ENCODE measurements at places on chromosomes 7 and 10. TPM values are rescaled to one million over a fixed set of nuclear protein-coding genes. Genes with fewer than 3 reads are reported as not detected.

Gene TRIM50
- total RNA-seq, result not detected

Gene CYP26C1
- 0.14 TPM for total RNA-seq

Gene GNAT3
- not detected for total RNA-seq

Gene NAMPT
- 392 TPM for total RNA-seq

Gene AKR1C1
- 4.3 TPM for total RNA-seq

Gene IPMK
- 5.2 TPM for total RNA-seq

Gene TMEM139
- total RNA-seq, result 9.2 TPM

Gene ZNF487
- 2.2 TPM for total RNA-seq

Gene CH25H
- total RNA-seq, result not detected

Gene FGFR2
- 3.0 TPM for total RNA-seq

Gene STEAP2
- 1.3 TPM for total RNA-seq

Gene LSM8
- total RNA-seq, result 56.5 TPM

Gene NODAL
- total RNA-seq, result not detected

Gene PAXIP1
- total RNA-seq, result 13.2 TPM

Gene GNGT1
- not detected for total RNA-seq

Gene GCK
- total RNA-seq, result not detected
